T-helper 1 cell (primary cell): ENCODE measurements at places on chromosomes 1 and 21.

DNA sequence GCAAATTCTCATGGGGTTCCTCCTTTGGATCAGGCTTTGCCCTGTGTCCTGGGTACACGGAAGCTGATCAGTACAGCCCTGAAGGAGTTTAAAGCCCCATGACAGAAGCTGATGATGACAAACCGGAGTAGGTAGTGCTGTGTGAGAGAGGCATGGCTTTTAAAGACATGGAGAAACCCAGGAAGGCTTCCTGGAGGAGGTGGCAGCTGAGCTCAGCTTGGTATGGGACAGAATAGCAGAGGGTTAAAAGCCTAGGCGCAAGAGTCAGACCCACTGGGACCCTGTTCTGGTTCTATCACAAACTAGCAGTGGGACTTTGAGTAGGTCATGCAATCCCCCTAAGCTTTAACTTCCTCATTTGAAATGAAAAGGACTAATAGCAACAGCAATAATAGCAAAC, 6.1 kb downstream of the TMEM61 start:
- DNase-seq: no peak

- no peak for DNase-seq
Observed at GRCh38 chr1:229857585-229857984, 209.5 kb upstream of the GALNT2 start.

GRCh38 chr1:150576367-150576711, 3.1 kb downstream of the MCL1 start:
- DNase-seq: no peak

DNA sequence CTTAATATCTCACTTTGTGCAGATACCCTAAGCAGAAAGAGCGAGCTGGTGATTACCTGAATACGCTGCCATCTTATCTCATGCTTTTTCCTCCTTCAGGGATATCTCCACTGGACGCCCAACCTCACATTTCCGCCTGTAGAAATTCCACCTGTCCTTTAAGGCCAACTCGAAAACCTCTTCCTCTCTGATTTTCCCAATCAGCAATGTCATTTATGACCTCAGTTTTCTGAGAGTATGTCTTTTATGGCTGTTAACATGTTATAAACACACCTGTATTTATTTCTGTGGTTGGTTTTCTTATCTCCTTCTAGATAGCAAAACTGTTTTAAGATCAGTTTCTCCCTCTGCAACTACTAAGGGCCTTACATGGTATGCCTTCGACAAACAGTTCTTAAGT, 41.1 kb downstream of the CD34 start:
- no peak for DNase-seq

- DNase-seq: no peak
Observed at GRCh38 chr21:14116080-14116481, 94.7 kb downstream of the LIPI start.

GRCh38 chr1:241600496-241600901, 39.7 kb downstream of the CHML start:
- no peak for DNase-seq

GRCh38 chr1:165162671-165163241, 193.8 kb downstream of the LMX1A start:
- DNase-seq: no peak

DNA sequence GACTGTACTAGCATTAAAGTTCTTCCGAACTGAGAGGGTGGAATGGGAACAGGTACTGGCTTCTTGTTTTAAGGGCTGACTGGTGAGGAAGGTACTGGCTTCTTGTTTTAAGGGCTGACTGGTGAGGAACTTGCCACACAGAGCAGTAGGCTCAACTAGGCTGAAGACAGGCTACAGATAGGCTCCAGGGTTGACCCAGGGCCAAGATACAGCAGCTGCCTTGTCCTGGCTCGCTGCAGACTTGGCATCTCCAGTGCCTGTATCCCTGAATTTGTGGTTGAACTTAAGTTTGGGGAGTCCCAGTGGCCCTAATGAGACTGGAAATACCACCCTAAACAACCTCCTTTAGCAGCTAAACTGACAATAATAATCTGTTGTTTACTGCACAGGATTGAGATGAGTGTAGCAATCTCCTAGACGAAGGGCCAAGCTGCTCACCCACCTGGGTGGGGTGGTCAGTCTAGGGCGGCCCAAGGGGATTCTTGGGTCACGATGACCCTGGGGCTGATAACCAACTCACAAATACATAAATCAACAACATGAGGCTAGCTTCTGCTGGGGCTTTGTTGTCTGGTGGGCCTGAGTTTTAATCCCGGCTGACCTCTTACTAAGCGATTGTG, 227.1 kb downstream of the DISC1 start:
- no peak for DNase-seq

DNA sequence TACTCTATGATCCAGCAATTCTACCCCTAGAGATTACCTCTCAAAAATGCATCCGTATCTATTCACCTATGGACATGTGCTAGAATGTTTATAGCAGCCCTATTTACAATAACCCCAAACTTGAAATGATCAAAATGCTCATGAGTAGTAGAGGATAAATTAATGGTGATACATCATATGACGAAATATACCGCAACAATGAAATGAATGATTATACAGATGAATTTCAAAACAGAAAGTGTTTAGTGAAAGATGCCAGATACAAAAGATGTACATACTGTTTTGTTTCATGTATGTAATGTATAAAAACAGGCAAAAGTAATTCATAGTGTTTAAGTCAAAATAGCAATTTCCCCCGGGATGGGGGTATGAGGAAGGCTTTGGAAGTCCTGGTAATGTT, 91.0 kb upstream of the CD55 start:
- DNase-seq: no peak

- DNase-seq: no peak
Observed at GRCh38 chr21:41767606-41768436, 969 bp upstream of the RIPK4 start.

- DNase-seq: no peak
Observed at GRCh38 chr1:160007577-160008200, 24.1 kb downstream of the PIGM start.

DNA sequence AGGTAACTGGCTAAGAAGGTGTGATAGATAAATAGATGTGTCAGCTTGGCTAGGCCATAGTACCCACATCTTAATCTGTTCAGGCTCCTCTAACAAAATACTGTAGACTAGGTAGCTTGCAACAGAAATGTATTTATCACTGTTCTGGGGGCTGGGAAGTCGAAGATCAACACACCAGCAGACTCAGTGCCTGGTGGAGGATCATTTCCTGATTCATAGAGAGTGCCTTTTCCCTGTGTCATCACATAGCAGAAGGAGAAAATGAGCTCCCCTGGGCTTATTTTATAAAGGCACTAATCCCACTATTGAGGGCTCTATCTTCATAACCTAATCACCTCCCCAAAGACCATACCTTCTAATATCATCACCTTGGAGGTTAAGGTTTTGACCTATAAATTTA, 532.7 kb upstream of the OLFM3 start:
- DNase-seq: no peak

DNA sequence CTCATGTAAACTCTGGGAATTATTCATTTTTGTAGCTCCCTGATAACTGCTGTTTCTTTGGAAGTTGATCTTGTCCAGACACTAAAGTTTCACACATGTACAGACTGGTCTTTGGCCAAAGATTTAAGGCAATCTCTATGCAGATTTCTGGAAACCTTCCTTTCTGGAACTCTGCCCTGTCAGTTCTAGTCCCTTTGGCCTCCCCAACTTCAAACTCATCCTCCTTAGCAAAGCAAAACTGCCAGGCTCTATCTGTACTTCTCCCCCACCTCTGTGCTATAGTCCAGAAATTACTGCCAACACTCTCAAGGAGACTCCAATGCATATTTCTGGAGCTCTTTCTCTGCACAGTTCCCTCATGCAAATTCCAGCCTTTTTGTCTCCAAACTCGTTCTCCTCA, 36.5 kb downstream of the C1orf198 start:
- DNase-seq: no peak
